ENCODE measurements at places on chromosomes 7 and 10.

GRCh38 chr10:94963901-94964300, 25.4 kb downstream of the CYP2C9 start:
- DNase-seq: no peak

GRCh38 chr10:90969121-90969534, 48.2 kb upstream of the ANKRD1 start:
- DNase-seq: no peak

DNA sequence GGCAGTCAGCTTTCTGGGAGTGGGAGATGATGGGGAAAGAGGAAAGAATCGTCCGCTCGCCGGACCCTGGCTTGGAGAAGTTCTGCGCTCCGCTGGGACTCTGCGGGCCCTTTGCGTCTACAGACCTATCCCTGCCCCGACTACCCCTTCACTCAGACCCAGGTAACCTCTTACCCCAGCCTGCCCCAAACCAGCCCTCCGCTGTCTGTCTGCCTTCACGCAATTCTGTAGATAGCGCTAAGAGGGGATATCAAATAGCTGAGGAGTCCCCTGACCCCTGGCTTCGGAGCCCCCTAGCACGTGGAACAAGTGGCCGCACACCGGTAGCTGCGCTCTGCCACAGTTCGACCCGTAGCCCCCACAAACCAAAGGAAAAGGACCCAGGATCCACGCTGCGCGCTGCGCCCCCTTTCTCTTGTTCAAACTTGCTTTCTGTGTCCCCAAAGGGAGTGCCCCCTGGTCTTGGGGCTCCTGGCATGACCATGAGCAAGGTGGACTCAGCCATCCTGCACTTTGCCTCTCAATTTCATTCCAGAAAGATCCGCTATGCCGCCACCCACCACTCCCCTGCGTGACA, 7.0 kb downstream of the HOXA4 start:
- DNase-seq: no peak

DNA sequence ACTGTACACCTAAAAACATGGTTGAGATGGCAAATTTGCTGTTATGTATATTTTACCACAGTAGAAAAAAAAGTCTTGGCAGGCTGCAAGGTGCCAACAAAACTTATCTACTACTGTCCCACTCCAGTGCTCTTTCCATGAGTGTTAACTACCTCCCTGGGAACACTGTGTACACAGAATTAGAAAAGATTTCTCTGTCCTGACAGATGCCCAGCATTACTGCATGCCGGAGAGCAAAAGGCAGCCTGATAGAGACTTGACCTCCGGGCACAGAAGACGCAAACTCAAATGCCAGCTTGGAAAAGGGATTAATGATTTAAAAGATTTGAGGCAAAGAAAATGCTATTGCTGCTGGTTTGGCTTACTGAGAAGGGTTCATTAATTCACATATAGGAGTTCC, 228.8 kb downstream of the TMEM178B start:
- no peak for DNase-seq

GRCh38 chr7:33888166-33888565, 17.2 kb upstream of the BMPER start:
- no peak for DNase-seq

DNA sequence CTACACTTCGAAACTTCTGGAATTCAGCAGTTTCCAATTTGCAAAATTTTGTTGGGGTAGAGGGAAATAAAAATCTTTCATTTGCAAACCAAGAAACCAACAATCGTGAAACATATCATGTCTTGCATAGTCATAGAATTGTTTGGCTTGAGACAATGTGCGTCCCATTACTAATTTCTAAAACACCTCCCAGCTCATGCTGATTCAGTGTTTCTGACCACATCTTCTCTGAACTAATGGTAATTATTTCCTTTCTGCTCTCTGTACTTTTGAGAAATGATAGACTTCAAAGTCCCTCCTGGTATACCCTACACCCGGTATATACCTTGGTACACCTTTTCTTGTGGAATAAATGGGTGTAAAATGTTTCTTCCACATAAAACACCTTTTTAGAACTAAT, 41.8 kb upstream of the TSPAN13 start:
- DNase-seq: no peak

DNA sequence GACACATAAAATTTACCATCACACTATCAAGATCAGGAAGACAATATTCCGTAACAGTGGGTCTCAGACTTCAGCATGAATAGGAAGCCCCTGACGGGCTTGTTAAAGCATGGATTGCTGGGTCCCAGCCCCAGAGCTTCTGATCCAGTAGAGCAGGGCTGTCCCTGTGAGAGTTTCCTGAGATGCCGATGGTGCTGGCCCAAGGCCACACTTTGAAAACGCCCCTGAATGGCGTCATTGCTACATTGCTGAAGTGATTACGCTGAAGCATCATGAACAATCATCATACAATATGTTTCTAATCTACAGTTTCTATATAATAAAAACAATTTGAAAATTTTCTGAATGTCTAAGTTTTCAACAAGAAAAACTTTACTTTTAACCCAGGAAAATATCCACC, 38.0 kb upstream of the TMEM72 start:
- DNase-seq: no peak

- no peak for DNase-seq
Measured at GRCh38 chr10:34423673-34424625, 391.1 kb downstream of the PARD3 start.

GRCh38 chr10:132684164-132684891, 101.6 kb downstream of the NKX6-2 start:
- no peak for DNase-seq

GRCh38 chr7:41339913-41340676, 362.8 kb downstream of the INHBA start:
- DNase-seq: no peak

- DNase-seq: no peak
Measured at GRCh38 chr10:61961278-61961677, 59.8 kb downstream of the ARID5B start.

- peak; percentile 1 for DNase-seq
Measured at GRCh38 chr7:128909625-128910568, 612 bp downstream of the KCP start.

GRCh38 chr10:44249490-44249889, 135.4 kb downstream of the CXCL12 start:
- no peak for DNase-seq

DNA sequence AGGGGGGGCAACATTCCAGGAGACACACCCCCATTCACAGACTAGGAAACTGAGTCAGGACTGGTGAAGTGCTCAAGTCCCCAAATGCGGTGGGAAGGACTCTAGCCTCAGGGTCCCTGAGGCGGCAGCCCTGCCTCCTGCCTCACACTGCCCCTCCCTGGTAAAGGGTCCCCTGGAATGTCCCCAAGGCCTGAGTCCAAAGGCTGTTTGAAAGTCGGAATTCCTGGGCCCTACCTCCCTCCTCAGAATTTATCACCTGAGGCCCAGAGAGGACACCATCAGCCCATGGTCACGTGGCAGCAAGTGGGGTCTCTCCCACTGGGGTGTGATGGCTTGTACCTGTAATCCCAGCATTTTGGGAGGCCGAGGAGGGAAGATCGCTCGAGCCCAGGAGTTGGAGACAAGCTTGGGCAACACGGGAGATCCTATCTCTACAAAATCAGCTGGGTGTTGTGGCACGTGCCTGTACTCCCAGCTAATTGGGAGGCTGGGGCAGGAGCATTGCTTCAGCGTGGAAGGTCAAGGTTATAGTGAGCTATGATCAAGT, 110.3 kb upstream of the TNRC18 start:
- no peak for DNase-seq

GRCh38 chr7:120984406-120984805, 4.1 kb upstream of the CPED1 start:
- no peak for DNase-seq

- peak; percentile 43 for DNase-seq
Measured at GRCh38 chr7:45347804-45348203, 190.2 kb downstream of the RAMP3 start.

- DNase-seq: no peak
Measured at GRCh38 chr7:925601-926000, 28.9 kb downstream of the ADAP1 start.

DNA sequence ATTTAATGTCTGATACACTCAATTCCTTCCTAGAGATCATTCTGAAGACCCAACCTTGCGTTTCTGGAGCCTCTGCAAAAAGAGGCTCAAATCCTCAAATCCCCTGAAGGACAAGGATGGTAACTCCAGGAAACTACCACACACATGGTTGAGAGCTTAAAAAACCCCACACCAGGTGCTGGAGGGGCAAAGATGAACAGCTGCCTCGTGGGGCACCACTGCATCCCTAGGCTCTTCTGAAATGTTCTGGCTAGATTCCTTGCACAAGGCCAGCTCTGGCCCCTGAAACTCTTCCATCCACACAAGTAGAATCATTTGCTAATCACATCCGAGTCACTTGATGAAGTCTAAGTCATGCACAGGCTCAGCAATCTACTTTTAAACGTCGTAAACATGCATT, 286.6 kb downstream of the ELMO1 start:
- DNase-seq: no peak

- DNase-seq: no peak
Measured at GRCh38 chr10:49653273-49653929, 26.1 kb upstream of the C10orf53 start.

- DNase-seq: no peak
Measured at GRCh38 chr10:7312488-7312857, 98.4 kb downstream of the SFMBT2 start.

DNA sequence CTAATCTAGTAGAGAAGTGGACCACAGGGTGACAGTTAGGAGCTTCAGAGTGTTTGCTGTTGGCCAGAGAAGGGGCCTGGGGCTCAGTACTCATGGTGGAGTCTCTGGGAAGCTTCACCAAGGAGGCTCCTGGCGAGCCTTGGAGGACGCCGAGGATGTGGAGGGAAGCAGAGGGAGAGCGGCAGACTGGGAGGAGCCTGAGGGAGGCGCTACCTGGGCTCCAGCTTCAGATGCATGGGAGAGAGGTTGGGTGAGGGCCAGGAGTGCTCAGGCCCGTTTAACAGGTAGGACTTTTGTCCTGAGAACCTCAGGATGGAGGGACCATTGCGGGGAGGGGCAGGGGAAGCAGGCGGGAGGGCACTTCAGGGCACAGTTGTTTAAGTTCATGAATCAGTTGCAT, 24.2 kb downstream of the DOCK1 start:
- DNase-seq: no peak

DNA sequence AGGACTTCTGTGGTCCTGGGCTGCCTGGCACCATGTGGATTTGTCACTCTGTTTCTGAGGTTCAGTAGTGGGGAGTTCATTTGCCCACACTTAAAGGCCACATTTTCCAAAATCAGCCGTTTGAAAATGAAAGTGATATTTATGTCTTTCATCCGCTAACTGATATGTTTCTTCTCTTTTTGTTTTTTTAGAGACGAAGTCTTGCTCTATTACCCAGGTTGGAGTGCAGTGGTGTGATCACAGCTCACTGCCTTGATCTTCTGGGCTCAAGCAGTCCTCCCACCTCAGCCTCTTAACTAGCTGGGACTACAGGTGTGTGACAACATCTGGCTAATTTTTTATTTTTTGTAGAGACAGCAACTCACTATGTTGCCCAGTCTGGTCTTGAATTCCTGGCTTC, 58.6 kb downstream of the EBLN1 start:
- no peak for DNase-seq

DNA sequence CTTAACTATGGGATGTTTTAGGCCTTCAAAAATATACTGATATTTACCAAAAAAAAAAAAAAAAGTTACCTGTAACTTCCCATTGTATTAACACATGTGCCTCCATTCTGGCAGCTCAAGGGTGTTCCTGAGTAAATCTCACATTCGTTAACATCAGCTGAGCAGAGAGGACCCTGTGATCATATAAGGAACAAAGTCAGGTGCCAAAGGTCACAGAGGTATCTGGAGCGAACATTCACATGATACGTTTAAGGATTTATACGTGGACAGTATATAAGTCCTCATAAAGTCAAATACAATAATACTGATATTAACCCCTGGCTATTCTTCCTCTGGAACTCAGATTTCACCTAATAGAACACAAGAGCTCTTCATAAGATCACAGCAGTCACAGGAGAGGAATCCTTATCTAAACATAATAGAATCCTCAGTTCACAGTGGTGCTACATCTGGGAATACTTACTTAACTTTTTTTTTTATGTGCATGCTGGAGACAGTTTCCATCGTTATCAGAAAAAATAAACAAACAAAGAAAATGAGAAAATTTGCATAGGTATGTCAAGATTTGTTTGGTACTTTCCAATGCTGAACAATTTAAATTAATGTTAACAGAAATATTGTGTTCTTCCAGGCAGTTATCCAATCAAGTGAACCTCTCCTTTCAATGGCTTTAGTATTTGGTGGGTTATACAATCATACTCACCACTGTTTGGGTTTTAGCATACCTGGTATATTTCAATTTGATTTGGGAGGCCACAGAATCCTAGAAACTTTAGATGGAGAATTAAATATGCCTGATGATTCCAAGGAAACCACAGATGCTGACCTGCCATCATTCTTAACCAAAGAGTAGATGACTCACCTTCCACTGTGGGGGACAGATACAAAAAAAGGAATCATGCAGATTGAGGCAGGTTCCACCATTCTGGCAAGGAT, 6.6 kb downstream of the CUBN start:
- peak; percentile 86 for DNase-seq

- no peak for DNase-seq
Measured at GRCh38 chr10:69825604-69826003, 23.9 kb downstream of the COL13A1 start.

DNA sequence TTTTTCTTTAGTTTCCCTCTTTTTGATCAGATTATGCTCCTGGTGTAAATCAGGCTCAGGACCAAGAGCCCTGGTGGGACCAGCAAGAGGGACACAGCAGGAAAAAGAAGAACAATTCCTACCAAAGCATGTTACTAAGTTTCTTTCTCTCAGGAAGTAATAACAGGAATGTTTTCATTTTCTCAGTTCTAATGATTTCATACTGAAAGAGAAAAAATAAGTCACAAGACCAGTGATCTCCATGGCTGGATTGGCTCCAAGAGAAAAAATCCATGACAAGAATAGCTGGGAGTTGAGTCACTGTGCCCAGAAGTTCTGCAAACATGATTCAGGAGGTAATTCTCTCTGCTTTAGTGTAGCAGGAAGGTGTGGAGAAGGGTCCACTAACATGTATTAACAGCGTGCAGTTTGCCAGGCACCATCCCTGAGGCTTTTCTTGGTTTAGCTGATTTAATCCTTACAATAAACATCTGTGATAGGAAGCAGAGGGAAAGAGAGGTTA, 23.8 kb upstream of the IFIT2 start:
- DNase-seq: peak; percentile 76

GRCh38 chr10:68516766-68517165, 10.6 kb downstream of the SLC25A16 start:
- DNase-seq: peak; percentile 65

GRCh38 chr7:100220586-100221230, 959 bp downstream of the PVRIG start:
- no peak for DNase-seq

GRCh38 chr7:1124164-1124563, 35.8 kb downstream of the ZFAND2A start:
- DNase-seq: no peak

Data from AG09319 (cell line).